ENCODE measurements at places on chromosomes 11 and 22. TPM values are rescaled to one million over a fixed set of nuclear protein-coding genes. Genes with fewer than 3 reads are reported as not detected.
A peak's percentile ranks its signal among the peaks of the same experiment; 100 is the strongest.

- H3K27me3 ChIP-seq = peaks cover 4% of the 10 kb centered on the region
- no peak overlapping the region for H3K27ac ChIP-seq
- no peak overlapping the region for H3K4me3 ChIP-seq
- H3K4me1 ChIP-seq = no peaks in the 10 kb centered on the region
- no peak for DNase-seq
These were observed 18.1 kb upstream of the LINC01488 start for GRCh38 chr11:69463181-69463994.

DNA sequence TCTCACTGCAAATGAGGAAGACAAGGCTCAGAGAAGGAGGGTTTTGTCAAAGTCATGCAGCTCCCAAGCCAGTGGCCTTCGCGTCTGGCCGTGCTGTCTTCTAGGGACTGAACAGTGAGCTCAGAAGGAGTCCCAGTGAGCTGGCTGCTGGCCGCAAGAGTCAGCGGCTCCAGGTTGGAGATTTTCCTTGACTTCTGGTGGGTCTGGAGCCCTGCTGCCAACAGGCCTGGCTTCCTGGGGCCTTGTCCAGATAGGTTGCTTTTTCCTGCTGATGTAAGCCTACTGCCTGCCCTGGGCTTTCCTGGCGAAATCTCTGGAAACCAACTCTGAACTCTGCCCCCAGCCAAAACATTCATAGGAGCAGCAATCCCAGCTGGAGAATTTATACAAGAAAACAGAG, 272.7 kb upstream of the CADM1 start:
- peaks cover 7% of the 10 kb centered on the region for H3K27me3 ChIP-seq
- no peak for DNase-seq
- no peak overlapping the region for H3K4me3 ChIP-seq
- H3K4me1 ChIP-seq = no peaks in the 10 kb centered on the region

DNA sequence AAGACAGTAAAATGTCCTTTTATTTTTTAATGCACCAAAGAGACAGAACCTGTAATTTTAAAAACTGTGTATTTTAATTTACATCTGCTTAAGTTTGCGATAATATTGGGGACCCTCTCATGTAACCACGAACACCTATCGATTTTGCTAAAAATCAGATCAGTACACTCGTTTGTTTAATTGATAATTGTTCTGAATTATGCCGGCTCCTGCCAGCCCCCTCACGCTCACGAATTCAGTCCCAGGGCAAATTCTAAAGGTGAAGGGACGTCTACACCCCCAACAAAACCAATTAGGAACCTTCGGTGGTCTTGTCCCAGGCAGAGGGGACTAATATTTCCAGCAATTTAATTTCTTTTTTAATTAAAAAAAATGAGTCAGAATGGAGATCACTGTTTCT, 1.1 kb upstream of the CCND1 start:
- peaks cover 18% of the 10 kb centered on the region for H3K4me1 ChIP-seq
- H3K27me3 ChIP-seq = peaks cover 32% of the 10 kb centered on the region
- no peak overlapping the region for H3K4me3 ChIP-seq
- H3K36me3 ChIP-seq = no peaks in the 10 kb centered on the region

DNA sequence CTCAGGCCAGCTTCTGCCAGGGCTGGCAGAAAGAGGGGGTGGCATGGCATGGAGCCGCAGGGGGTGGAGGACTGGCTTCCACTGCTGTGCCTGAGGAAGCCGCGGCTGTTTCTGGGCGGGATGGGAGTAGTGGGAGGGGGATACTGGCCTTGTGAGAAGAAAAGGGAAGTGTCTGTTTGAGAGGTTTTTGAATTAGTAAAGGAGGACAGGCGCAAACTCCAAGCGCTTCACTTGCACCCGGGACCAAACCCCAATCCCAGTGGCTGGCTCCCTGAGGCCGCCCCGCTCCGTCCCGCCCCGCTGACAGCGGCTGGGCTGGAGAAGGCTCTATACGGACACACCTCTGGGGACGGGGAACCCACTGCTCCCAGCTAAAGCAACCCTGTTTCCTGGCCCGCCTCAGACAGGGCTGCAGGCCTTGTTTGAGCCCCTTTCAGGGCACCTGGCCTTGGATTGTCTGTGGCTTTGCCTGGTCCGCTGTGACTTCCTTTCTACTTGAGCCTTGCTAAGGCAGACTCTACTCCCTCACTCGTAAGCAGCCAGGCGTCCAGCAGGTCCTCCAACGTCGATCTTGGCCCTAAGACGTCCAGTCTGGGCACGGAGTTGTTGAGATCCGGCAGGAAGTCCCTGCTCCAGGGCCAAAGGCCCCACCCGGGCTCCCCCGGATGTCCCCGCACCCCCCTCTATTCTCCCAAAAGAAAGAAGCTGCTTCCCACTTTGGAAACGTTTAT, 2.2 kb downstream of the APOA1 start:
- H3K27me3 ChIP-seq = no peaks in the 10 kb centered on the region
- no peak overlapping the region for H3K27ac ChIP-seq
- H3K4me3 ChIP-seq = peak overlapping the region; percentile 84
- H3K4me1 ChIP-seq = peaks cover 18% of the 10 kb centered on the region

GRCh38 chr11:10388574-10388973, 66.5 kb upstream of the AMPD3 start:
- H3K4me3 ChIP-seq = no peak overlapping the region
- H3K27ac ChIP-seq = no peak overlapping the region
- no peaks in the 10 kb centered on the region for H3K27me3 ChIP-seq
- no peak for DNase-seq
- H3K4me1 ChIP-seq = no peaks in the 10 kb centered on the region
- H3K36me3 ChIP-seq = no peaks in the 10 kb centered on the region

- H3K36me3 ChIP-seq = peaks cover 28% of the 10 kb centered on the region
- peaks cover 24% of the 10 kb centered on the region for H3K4me1 ChIP-seq
- peak overlapping the region; percentile 85 for H3K27ac ChIP-seq
- peak overlapping the region; percentile 42 for H3K4me3 ChIP-seq
- no peaks in the 10 kb centered on the region for H3K27me3 ChIP-seq
These were observed 9.9 kb downstream of the GTF2H1 start for GRCh38 chr11:18332302-18332701.

DNA sequence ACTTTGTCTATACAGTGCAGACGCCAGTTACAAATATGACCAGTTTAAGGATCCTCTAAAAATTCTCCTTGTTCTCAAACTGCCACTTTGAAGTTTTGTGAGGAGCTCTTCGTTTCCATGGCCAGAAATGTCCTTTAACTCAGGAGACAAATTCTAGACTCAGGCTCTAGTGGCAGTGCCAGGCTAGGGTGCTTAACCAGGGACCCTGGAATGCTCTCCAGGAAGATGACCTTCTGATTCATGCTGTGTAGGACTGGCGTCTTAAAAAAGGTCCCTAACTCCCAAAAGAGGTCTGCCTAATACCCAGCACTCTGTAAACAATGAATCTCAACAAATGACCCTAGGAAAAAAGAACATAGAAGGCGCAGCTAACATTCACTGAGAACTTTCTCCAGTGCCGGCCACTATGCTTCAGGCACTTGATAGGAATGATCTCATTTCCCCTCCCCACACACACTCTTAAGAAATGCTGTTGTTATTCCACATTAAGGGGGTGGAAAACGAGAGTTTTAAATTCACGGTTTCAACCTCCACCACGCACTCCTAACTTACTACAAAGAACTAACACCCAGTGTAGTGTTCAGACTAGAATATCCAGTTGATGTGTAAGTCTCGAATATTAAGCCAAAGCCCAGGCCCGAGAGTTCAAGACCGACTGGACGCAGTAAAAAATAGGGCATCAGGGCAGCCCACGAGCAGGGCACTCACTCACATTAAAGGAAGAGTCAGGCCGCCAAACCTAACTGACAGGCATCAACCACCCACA, 747 bp downstream of the NXF1 start:
- peaks cover 16% of the 10 kb centered on the region for H3K36me3 ChIP-seq
- H3K27me3 ChIP-seq = peaks cover 8% of the 10 kb centered on the region
- no peak for DNase-seq

- DNase-seq = no peak
- peaks cover 30% of the 10 kb centered on the region for H3K4me1 ChIP-seq
- peak overlapping the region; percentile 64 for H3K4me3 ChIP-seq
- H3K27ac ChIP-seq = peak overlapping the region; percentile 94
- peaks cover 5% of the 10 kb centered on the region for H3K27me3 ChIP-seq
- H3K36me3 ChIP-seq = peaks cover 40% of the 10 kb centered on the region
These were observed 20.1 kb upstream of the PLAAT2 start for GRCh38 chr11:63583357-63583677.

- no peaks in the 10 kb centered on the region for H3K4me1 ChIP-seq
- no peaks in the 10 kb centered on the region for H3K27me3 ChIP-seq
- no peaks in the 10 kb centered on the region for H3K36me3 ChIP-seq
- H3K4me3 ChIP-seq = no peak overlapping the region
- H3K27ac ChIP-seq = no peak overlapping the region
- DNase-seq = no peak
These were observed 113.5 kb downstream of the SHANK2 start for GRCh38 chr11:71138737-71139425.

GRCh38 chr22:44002324-44002723, 21.8 kb upstream of the PARVB start:
- no peak overlapping the region for H3K4me3 ChIP-seq
- DNase-seq = no peak
- no peaks in the 10 kb centered on the region for H3K4me1 ChIP-seq
- no peak overlapping the region for H3K27ac ChIP-seq

GRCh38 chr11:88680806-88681205, 343.3 kb upstream of the CTSC start:
- no peaks in the 10 kb centered on the region for H3K4me1 ChIP-seq
- H3K27ac ChIP-seq = no peak overlapping the region
- no peak for DNase-seq
- H3K4me3 ChIP-seq = no peak overlapping the region
- H3K36me3 ChIP-seq = no peaks in the 10 kb centered on the region
- H3K27me3 ChIP-seq = no peaks in the 10 kb centered on the region

GRCh38 chr11:86211619-86212018, 32.9 kb upstream of the EED start:
- no peak overlapping the region for H3K4me3 ChIP-seq
- H3K27me3 ChIP-seq = peaks cover 2% of the 10 kb centered on the region
- H3K4me1 ChIP-seq = no peaks in the 10 kb centered on the region
- no peak overlapping the region for H3K27ac ChIP-seq
- no peak for DNase-seq

- peak overlapping the region; percentile 83 for H3K4me3 ChIP-seq
- H3K27me3 ChIP-seq = peaks cover 15% of the 10 kb centered on the region
These were observed 102.9 kb downstream of the MED15 start for GRCh38 chr22:20610243-20610686.

DNA sequence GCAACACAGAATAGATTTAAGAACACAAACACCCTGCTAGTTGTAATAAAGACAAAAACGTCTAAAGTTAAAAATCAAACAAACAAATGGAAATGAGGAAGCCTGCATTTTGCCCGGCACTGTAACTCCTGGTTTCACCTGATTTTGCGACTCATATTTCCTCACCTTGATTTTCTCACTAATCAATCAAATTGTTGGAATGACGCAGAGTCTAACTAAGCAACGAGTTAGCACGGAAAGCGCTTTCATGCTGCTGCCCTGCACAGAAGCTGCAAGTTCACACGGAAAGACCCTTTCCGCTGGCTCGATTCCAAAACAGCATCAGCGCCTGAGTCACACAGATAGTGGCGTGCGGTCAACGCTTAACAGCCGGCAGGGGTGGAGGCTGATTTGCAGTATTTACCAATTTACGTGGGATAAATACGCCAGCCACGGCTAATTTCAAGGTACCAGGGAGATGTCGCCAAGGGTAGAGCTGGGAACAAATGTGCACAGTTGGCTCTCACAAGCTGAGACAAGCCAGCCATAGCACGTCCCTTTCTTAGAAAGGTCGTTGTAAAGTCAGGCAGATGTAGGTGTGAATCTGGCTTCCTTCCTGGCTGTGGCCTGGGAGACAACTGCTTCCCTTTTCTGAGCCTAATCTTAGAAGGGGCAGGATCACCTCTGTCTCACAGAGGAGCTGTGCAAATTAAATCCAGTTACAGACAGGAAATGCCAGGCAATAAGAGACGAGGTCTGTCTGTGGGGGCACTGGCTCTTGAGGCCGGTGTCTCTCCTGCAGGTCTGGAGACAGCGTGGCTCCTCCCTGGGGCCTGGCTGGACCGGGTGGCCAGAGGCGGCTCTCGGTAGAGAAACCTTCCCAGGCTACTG, 76.9 kb upstream of the TTLL12 start:
- peak overlapping the region; percentile 93 for H3K4me3 ChIP-seq
- H3K27ac ChIP-seq = peak overlapping the region; percentile 99
- peaks cover 65% of the 10 kb centered on the region for H3K4me1 ChIP-seq
- H3K27me3 ChIP-seq = peaks cover 22% of the 10 kb centered on the region
- DNase-seq = peak; percentile 95
- H3K36me3 ChIP-seq = no peaks in the 10 kb centered on the region

- no peak overlapping the region for H3K27ac ChIP-seq
- H3K4me1 ChIP-seq = peaks cover 50% of the 10 kb centered on the region
- no peak for DNase-seq
- peaks cover 12% of the 10 kb centered on the region for H3K27me3 ChIP-seq
These were observed 1424.9 kb downstream of the TBC1D22A start for GRCh38 chr22:48187356-48187755.

DNA sequence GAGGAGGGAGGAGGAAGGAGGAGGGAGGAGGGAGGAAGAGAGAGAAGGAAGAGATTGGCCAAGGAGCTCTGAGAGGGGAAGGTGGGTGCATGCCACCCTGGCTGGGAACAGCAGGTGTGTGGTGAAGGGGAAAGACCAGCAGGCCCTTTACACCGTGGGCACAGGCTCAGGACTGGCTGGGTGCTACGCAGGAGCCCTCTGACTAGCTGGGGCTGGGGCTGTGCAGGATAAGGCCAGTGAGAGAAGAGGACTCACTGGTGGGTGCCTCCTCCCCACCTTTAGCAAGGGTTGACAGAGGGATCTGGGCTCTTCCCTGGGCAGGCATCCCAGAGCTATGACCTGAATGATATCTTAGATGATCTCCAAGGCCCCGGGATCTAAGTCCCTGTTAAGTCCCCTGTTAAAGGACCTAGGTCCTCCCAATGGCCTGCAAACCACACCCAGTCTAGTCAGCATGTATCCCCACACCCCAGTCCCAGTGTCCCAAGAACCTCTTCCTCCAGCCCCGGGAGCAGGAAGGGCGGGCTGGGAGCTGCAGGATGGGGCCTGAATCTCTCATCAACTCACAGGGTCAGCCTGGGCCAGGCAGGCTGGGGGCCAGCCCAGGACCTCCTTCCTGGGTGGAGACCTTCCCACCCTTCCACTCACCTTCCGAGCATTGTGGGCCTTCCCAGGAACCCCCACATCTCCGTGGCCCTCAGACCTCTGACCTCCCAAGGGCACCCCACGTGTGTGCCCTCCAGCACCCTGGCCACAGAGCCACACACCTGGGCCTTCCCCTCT, 55.4 kb downstream of the CDKN1C start:
- DNase-seq = no peak
- H3K4me1 ChIP-seq = no peaks in the 10 kb centered on the region
- H3K4me3 ChIP-seq = no peak overlapping the region
- peaks cover 7% of the 10 kb centered on the region for H3K36me3 ChIP-seq
- H3K27me3 ChIP-seq = peaks cover 2% of the 10 kb centered on the region

Gene MAJIN
- not detected for polyA plus RNA-seq

Gene TBC1D22A
- 28.0 TPM for polyA plus RNA-seq

Gene CCDC89
- polyA plus RNA-seq = not detected

Gene OR51I1
- polyA plus RNA-seq = not detected

Gene C11orf42
- polyA plus RNA-seq = not detected

Gene PATE4
- not detected for polyA plus RNA-seq

Gene VPREB1
- not detected for polyA plus RNA-seq
